ENCODE measurements at places on chromosomes 4 and X.

DNA sequence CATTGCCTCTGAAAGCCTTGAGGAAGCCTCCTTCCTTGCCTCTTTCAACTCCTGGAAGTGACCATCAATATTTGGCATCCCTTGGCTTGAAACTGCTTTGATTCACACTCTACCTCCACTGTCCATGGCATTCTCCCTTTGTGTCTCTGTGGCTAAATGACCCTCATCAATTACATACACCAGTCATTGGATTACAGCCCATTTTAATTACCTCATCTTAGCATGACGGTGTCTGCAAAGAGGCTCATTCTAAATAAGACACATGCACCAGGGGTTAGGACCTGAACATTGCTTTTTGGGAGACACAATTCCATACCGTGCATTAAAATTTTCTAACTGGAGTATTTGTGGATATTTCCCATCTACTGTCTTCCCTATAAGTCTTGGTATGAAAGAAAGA lies 60.7 kb upstream of the FAM9A start:
- DNase-seq: no peak

DNA sequence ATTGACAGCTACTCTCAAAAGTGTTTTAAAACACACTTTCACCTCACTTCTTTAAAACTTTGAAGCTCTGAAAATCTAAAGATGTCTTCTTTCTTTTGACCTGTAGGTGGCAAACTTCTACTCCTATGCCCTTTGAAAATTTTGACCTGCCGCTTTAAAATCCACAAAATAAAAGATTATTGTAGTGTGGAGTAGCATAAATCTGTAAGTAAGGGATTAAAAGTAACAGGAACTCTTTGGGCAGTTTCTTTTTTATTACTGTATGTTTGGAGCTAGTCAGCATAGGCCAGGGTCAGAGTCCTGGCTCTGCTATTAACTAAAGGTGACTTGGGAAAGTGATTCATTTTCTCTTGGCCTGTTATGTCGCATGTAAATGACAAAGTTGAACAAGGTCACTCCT lies 25.5 kb downstream of the BBS12 start:
- DNase-seq: no peak

DNA sequence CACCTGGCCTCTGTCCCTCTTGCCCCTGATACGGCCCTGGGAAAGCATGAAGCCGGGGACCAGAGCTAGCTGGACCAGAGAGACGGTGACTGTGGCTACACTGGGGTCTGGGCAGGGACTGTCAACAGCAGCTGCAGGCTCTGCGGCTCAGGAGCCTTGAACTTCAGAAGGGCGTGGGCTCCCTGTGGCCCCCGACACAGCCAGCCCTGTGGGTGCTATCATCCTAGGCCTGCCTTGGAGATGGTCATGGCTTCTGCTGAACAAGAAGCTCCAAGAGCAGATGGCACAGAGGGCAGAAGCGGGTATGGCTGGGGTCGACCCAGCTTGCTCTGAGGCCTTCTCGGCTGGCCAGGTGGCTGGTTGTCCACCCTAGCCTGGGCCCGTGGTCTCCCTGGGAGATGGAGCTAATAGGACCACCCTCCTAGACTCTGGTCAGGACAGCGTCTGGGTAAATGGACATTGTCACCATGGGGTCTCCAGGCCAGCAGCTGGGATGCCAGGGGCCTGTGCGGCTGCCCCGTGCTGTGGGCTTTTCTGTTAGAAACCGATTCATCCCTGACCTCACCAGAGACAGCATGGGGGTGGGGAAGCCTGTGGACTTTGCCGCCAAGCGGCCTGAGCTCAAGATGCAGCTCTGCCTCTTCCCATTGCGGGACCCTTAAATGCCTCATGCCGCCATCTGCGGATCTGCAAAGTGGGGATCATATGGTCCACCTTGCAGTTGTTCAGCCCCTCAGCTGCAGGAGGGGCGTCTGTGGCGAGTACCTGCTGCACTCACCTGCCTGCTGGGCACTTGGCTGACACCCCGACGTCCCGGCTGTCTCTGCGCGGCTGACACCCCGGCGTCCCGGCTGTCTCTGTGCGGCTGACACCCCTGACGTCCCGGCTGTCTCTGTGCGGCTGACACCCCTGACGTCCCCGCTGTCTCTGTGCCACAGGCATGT lies 21.1 kb downstream of the CPZ start:
- DNase-seq: peak; percentile 3

DNA sequence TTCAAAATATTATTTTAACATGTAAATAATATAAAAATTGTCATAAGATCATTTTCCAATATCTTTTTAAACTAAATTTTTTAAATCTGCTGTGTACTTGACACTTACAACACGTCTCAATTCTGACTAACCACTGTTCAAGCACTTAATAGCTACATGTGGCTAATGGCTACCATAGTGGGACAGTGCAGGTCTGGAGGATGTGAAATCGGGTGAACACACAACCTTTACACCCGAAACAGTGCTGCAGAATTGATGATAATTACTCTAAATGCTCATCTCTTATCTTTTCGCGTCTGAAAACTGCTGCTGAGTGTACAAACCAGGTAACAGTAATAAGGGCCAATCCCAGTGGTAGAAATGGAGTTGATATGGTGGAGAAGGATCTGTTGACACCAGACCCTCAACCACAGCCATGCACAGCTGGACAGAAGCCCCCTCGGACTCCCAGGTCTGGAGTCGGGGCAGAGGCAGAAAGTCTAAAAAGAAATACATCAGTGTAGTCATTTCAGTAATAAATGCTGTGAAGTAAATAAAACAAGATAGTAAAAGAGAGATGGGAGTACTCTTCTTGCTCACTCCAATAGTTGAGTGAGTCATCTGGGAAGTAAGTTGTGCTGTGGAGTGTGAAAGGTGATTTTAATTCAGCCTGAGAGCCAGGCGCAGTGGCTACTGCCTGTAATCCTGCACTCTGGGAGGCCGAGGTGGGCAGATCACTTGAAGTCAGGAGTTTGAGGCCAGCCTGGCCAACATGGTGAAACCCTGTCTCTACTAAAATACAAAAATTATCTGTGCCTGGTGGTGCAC lies 150.0 kb downstream of the CBR4 start:
- no peak for DNase-seq

DNA sequence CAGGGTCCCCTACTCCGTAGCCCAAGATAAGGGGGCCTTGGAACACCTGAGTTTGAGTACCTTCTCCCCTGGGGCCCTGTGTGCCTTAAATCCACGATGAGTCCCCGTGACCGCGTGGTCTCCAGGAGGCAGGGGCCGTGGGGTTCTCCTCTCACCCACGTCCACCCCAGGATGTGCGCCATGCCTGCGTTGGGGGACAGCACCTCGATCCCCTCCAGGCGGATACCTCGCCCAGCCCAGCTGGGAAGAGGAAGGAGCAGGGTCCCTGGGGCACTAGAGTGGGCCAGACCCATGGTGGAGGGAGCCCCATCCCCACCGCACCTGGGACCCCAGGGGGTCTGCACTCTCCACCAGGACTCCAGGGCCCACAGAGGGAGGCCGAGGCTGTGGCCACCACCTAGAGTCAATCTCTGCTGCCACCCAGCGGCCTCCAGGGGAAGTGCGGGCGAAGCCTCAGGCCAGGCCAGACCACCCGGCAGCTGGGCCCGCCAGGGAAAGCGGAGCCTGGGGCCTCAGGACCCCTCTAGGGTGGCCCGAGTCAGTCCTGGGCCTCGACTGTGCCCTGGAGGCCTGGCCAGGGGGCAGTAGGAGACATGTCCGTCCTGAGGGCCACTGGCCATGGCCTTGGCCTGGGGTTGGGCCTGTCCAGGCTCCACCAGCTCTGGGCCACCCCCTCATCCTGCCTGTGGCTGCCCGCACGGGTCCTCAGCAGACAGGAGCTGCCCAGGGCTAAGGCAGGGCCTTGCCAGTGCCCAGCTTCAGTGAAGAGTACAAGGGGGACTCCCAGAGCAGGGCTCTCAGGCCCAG lies 55.0 kb downstream of the FAM53A start:
- peak; percentile 79 for DNase-seq

GRCh38 chr4:17535242-17535641 lies 20.3 kb downstream of the CLRN2 start:
- no peak for DNase-seq

DNA sequence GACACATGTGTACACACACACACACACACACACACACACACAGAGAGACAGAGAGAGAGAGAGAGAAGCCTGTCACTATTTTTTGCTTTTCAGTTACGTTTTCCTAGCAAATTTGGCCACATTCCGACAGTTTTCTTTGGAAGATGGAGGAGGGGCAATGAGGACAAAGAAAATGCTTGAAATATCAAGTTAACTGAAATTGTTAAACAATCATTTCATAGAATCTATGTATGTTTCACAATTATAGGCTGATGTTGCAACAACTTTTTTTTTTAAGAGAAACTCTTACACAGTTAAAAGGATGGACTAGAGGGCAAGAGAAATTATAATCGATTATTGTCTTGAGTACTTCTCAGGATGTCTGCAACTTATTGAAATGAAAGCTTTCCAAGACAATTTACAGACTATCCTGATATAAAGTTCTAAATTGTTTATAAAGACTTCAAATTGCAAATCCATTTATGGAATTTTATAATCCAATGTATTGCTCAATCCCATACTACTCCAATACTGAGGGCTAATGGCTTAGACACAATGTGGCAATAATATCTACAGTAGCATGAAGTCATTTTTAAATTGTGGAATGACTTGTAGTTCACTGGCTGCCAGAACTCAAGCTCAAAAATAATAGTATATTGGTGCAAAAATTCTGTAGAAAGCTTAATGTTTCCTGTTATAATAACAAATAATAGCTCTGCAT lies 647.0 kb upstream of the PCDH7 start:
- DNase-seq: no peak

- no peak for DNase-seq
These were observed 29.5 kb downstream of the TFDP3 start for GRCh38 chrX:133188631-133189030.

- DNase-seq: no peak
These were observed 222.4 kb upstream of the ANKRD50 start for GRCh38 chr4:124934916-124935315.

DNA sequence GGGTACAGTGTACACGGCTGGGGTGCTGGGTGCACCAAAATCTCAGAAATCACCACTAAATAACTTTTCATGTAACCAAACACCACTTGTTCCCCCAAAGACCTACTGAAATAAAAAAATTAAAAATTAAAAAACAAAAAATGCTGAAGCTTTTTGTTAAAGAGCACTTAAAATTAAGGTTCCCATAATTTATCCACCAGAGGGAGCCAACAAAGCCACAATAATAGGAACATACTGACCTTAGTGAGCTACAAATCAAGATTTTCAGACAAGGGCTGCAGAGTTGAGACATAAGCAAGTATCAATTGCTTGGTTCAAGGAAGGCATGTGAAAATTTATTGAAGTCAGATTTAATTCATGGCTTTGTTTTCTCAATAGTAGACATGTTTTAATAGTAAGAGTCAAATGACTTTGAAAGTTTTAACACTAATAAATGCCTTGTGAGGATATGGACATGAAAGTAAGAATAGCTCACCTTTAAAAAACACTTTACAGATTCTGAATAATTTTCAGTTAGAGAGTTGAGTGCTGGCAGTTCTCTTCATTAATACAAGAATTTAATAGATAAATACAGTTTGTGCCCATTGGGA lies 43.0 kb upstream of the SCOC start:
- DNase-seq: no peak

DNA sequence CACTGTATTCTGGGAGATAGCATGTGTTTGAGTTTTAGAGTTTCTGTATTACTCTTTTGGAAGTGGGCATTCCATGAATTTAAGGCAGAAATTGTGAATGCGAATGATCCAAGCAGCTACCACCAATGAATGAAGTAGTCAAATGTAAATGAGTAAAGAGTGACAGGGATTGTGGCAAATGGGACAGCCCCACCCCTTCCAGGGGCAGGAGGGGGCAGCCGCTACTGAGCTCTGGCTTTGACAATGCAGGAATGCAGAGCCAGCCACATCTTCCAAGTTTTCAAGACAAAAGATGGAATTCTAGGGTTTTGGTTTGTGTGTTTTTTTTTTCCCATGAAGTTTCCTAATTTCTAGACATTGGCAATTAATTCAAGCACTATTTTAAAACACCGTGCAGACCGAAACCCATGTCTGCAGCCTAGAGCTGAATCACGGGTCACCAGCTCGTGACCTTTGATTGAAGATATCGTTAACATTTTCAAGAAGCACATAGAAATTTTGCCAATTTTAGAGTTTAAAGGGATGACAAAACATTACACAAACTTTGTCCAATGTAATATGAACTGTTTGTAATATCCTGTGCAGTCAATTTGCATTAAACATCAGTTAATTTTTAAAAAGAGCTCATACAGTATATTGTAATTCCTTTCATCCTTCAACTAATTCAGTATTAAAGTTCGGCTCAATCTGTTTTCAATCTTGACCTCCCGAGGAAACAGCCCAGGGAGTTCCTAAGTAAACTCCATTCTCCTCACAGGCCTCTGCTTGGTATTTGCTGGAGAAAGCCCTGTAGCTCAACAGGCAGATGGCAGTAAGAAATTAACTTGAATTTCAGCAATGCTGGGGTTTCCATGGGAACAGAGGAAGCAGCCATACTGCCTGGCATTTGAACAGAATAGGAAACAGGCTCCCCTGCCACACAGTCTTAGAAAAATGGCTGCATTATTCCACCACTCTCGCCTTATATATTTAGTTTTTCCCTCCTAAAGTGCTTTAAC lies 83.4 kb downstream of the UCHL1 start:
- no peak for DNase-seq

GRCh38 chr4:114417214-114417613 lies 181.4 kb upstream of the UGT8 start:
- DNase-seq: no peak

GRCh38 chr4:78437608-78438088 lies 113.9 kb upstream of the ANXA3 start:
- no peak for DNase-seq

GRCh38 chr4:16118090-16118489 lies 34.3 kb upstream of the PROM1 start:
- no peak for DNase-seq

GRCh38 chr4:104577405-104577804 lies 82.7 kb upstream of the CXXC4 start:
- DNase-seq: no peak

DNA sequence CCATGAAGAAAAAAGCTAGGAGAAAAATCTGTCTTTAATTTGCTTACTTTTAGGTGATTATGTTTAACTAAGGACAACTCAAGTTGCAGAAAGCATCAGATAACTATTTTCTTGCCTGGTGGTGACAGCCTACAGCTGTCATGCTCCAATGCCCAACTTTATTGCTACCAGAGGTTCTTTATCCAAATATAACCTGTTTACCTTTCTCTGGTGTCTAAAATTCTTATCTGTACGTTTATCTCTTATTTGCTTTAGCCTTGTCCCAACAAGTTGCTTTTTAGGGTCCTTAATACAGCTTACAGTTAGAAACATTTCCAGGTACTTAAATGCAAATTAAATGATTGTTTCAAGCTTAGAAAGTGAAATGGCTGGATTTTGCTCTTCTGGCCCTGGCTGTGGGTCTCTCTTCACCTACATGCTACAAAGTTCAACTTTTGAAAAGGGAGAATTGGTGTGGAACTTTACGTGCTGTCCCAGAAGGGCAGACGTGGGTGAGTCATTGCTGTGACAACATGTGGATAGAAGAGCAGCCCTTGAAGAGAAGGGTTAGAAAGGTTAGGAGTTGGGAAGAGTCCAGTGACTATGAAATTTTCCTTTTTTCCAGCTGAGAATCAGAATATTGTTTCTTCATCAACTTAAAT lies 60.7 kb downstream of the HPGD start:
- DNase-seq: no peak

Data from left ventricle myocardium superior (tissue), 1 donor.